ENCODE measurements at places on chromosomes 6 and 20.

DNA sequence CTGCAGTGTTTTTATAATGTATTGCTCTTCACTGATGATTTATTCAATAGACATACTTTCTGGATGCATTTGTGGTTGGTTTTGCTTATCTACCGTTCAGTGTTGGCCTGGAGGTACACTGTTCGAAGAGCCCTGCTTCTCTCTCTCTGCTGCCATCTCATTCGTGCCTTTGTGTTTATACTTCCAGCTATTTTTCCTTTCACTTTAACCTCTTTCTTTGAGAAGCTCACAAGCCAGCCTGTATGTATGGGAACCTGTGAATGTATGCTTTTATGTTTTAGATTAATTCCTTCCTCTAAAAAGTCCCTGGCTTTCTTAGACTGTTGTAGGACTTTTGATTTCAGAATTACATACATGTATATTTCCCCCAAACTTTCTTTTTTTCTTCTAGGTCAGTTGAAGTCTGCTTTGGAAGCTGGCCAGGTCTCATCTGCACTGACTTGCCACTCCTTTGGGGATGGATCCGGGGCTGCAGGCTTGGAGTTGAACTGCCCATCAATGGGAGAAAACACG lies 83.0 kb downstream of the SCAND1 start:
- no peak for DNase-seq

GRCh38 chr6:11164717-11165646 lies 53.5 kb upstream of the ERVFRD-1 start:
- no peak for DNase-seq

GRCh38 chr6:168418711-168419121 lies 22.3 kb upstream of the SMOC2 start:
- DNase-seq: no peak

DNA sequence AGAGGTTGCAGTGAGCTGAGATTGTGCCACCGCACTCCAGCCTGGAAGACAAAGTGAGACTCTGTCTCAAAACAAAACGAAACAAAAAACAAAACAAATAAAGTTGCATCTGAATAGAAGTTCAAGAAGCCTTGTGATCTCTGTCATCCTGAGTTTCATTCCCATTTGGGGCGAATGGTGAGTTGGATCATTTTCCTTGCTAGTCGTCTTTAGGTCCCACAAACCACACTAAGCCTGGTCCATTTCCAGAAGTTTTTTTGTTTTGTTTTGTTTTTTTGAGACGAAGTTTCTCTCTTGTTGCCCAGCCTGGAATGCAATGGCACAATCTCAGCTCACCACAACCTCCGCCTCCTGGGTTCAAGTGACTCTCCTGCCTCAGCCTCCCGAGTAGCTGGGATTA lies 33.8 kb downstream of the ZNF217 start:
- no peak for DNase-seq

- no peak for DNase-seq
Measured at GRCh38 chr20:1212023-1212422, 8.8 kb downstream of the C20orf202 start.

GRCh38 chr20:14550655-14551054 lies 213.2 kb upstream of the FLRT3 start:
- no peak for DNase-seq

- no peak for DNase-seq
Measured at GRCh38 chr20:53814060-53814459, 220.4 kb upstream of the ZNF217 start.

DNA sequence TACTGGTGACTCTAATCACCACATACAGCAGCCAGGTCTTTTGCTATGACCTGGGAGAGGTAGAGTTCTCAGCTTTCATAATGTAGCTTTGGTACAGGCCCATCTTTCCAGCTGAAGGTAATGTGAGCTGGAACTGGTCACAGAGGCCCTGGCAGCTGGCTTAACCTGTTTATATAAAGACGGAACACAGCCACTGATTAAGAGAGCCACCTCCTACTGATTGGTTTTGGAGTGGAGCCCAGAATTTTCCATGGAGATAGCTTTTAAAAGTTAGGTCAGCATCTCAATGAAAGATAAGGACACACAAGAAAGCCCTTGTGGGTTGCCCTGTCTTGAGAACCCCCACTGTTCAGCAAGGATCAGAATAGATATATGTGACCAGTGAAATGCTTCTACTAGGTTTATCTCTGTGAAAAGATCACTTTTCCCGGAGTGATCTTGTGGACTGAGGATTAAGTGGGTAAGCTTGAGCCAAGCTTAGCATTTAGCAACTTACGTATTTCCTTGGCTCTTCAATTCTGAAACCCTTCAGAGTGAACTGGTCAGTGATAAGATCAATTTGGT lies 213.7 kb upstream of the CITED2 start:
- no peak for DNase-seq

DNA sequence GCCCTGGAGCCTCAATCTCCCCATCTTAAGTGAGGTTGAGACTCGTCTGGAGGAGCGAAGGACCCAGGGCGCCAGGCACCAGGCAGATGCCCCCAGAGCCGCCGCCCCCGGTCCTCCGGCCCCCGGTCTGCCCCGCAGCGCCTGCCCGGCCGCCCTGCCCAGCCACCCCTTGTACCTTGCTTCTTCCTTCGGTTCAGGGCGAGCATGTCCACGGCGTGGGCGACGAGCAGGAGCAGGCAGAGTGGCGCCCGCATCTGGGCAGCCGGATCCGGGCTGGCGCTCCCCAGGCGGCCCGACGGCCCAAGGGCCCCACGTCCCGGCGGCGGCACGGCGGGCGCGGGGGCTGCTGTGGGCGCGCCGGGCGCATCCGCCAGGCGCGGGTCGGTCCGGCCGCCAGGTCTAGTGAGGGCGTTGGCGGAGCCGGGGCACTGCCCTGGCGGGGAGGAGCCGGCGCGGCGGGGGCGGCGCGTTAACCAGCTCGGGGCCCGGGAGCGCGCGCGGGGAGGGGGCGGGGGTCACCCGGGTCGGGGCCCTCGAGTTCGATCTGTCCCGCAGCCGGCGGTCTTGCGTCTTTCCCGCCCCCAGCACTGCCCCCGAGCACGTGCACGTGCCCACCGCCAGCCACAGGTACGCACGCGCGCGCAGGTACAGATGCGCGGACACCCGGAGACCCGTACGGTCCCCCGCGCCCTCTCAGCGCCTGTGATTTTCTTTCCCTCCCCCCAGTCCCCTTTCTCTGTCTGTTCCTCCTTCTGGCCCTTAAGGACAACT lies at the start of gene RSPO4:
Gene RSPO4 (minus strand): TSS at position 401 of the 771 bp plus-strand sequence. CDS start 147 bp downstream, at position 254.
- DNase-seq: no peak

- DNase-seq: no peak
Measured at GRCh38 chr6:20238688-20239587, 26.7 kb upstream of the MBOAT1 start.

GRCh38 chr20:50874758-50875665 lies 56.2 kb downstream of the ADNP start:
- no peak for DNase-seq

GRCh38 chr6:129732542-129732941 lies 22.6 kb upstream of the ARHGAP18 start:
- DNase-seq: no peak

DNA sequence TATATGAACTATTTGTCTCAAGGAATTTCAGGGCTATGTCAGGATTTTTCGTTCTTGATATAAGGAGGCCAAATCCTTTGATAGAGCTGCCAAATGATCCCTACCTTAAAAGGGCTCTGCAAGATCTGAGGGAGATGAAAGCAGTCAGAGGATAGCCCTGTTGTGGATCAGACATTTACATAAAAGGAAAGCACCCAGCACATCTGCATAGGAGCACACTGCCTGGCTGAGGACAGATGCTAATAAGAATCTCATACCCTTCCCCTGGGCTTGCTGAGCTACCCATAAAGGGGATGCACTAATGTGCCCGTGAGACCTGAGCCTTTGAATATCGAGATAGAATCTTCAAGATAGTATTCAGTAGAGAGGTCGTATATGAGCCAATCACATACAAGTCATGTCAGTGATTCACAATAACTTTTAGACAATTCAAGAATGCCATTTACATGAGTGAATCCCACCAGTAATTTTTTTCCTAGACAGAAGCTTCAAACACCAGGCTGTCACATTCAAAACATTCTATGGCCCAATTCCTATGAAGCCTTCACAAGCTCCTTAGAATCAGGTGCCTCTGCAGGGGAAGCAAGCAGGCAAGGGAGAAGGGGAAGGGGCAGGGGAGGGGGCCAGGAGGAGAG lies 71.1 kb downstream of the STMND1 start:
- DNase-seq: no peak

GRCh38 chr20:56359212-56360132 lies 698 bp downstream of the FAM210B start:
- DNase-seq: no peak

- no peak for DNase-seq
Measured at GRCh38 chr6:13281686-13282085, 46.7 kb downstream of the TBC1D7 start.

GRCh38 chr6:99822741-99823512 lies 171.1 kb downstream of the MCHR2 start:
- no peak for DNase-seq

- no peak for DNase-seq
Measured at GRCh38 chr6:96735332-96735731, 101.9 kb downstream of the GPR63 start.

DNA sequence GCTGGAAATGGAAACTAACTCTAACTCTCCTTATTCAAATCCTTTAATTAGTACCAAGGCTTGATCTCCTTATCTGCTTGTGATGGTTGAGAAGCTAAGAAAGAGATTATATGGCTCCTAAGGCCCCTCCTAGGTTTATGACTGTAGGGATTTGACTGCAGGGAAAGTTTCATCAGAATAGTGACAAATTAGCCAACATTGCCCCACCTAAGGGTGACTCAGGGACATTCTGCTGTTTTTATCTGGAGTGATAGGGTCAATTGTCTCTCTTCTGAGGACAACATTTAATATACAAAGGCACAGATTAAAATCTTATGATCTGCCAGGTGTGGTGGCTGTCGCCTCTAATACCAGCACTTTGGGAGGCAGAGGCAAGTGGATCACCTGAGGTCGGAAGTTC lies 138.1 kb upstream of the MARCKS start:
- DNase-seq: no peak

- no peak for DNase-seq
Measured at GRCh38 chr20:39641423-39641822, 679.3 kb downstream of the DHX35 start.

GRCh38 chr6:154731296-154732218 lies 1.7 kb upstream of the SCAF8 start:
- DNase-seq: no peak

DNA sequence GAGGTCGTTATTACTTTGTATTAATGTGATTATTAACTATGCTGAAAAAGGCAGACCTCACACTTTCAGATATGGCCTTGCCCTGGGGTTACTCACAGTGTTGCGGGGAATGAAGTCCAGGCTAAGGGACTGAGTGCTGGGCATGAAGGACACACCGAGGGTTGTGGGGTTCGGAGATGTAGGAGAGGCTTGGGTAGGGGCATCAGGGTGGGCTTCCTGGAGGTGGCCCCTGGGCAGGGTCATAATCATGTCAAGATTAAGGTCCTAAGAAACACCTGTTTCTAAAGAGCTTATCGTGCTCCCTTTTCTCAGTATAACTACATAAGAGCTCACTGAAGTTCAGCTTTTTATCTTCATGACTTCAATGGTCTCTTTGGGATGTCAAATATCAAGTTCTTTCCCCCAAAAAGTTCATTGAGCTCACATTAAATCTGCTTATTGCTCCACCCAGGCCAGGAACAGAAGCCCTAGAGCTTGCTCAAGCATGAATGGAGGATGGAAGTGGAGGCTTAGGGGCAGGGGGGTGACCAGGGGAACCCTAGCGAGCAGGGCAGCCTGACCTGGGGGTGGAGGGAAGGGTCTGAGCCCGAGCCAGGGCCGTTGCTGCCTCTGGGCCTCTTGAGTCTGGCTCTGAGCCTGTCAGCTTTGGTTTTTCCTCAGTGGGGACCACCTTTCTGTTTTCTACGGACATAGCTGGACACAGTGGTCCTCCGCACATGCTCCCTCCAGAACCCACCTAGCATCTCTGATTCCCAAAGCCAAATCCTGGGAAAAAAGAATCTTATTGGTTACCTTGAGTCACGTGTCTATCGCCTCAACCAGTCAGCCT lies 37.3 kb upstream of the TGM2 start:
- DNase-seq: no peak

DNA sequence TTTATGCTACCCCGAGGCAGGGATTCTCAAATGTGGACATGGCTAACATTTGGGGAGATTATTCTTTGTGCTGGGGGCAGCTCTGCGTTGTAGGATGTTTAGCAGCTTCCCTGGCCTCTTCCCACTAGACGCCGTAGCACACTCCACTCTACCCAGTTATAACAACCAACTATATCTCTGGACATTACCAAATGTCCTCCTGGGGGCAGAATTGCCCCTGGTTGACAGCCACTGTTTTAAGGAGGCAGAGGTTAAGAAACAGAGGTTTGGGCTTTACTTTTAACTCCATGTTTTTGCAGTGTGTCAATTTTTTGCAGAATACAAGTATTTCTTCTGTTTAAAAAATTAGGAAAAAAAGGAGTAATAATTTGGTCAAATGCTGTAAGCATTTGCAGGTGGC lies 56.2 kb upstream of the BMP6 start:
- DNase-seq: no peak

DNA sequence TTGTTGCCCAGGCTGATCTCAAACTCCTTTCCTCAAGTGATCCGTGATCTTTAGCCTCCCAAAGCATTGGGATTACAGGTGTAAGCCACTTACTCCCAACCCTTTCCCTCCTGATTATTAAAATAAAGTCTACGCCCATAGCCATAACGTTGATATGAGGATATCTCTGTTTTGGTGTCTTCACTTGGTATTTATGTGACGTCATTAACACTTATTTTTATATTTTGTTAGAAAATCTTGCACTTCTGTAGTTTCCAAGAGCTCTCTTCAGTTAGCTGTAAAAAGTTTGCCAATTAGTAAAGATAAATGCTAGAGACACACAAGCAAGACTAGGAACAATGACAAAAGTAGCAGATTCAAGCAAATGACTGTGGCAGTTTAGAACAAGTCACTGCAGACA lies 115.6 kb upstream of the HSF2 start:
- no peak for DNase-seq

GRCh38 chr6:158958504-158959386 lies 41.3 kb downstream of the RSPH3 start:
- no peak for DNase-seq

DNA sequence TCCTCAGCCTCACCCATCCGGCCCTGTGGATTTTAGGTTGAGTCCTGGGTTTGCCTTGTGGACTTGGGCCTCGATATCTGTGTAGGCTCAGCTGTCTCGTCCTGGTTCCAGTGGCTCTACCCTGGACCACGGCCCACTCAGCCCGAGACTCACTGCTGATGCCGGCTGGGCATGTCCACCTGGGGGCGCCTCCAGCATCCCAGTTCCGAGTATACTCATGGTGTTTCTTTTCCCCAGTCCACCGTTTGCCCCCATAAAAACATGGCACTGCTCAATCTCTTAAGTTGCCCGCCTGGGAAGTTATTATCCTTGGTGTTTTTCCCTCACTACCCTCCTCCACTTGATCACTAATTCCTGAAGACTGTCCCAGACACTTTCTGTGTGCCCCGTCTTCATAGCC lies 99.1 kb downstream of the ARID1B start:
- DNase-seq: no peak

GRCh38 chr6:168724033-168724432 lies 283.0 kb downstream of the SMOC2 start:
- DNase-seq: no peak

GRCh38 chr6:117540670-117541069 lies 58.2 kb downstream of the DCBLD1 start:
- DNase-seq: no peak

DNA sequence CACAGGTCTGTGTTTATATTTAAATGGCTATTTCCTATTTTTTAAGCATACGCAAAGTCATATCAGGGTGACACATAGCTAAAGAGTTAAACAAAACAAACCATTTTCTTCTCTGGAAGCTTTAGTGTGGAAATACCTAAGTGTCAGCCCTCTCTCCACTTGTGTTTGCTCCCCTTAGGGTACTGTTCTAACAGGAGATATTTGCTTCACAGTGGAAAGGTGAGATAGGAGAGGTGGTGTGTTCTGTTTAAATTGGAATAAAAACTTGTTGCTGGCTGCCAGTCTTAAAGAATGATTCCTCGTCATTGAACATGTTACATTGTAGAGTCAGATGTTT lies 18.9 kb downstream of the PHACTR2 start:
- no peak for DNase-seq

All from activated T-cell treated with anti-CD3 and anti-CD28 coated beads for 48 hours (primary cell).